ENCODE measurements at places on chromosomes 7 and 10. TPM values are rescaled to one million over a fixed set of nuclear protein-coding genes. Genes with fewer than 3 reads are reported as not detected.

PAX4 gene
- not detected for total RNA-seq

MAGI2 gene
- total RNA-seq: 2.9 TPM

- DNase-seq: no peak
Measured at GRCh38 chr7:51025668-51026067, 243.0 kb upstream of the GRB10 start.

- DNase-seq: no peak
Measured at GRCh38 chr7:112193915-112194502, 12.2 kb downstream of the DOCK4 start.

FOXI2 gene
- total RNA-seq: not detected

- peak; percentile 7 for DNase-seq
Measured at GRCh38 chr7:125424721-125425120, 495.1 kb upstream of the POT1 start.

C10orf71 gene
- not detected for total RNA-seq

DNA sequence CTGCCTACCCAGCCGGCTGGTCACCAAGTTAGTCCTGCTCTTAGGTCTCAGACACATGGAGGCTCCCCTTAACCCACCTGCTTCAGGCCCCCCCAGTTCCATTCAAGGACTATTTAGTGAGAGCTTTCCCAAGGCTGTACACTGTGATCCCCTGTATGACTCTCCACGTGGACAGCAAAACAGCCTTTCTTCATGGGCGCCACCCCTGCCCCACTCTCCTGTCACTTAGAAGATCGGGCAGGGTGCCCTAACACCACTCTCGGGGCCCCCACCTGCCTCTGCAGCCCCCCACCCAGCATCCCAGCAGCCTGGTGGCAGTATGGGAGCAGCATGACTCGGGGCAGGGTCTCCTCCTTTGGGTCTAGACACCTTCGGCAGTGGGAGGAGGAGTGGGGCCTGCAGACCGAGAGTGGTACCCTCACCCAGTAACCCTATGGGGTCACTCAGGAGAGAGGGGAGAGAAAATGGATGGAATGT, 116.6 kb downstream of the PTPN20 start:
- DNase-seq: no peak

DNA sequence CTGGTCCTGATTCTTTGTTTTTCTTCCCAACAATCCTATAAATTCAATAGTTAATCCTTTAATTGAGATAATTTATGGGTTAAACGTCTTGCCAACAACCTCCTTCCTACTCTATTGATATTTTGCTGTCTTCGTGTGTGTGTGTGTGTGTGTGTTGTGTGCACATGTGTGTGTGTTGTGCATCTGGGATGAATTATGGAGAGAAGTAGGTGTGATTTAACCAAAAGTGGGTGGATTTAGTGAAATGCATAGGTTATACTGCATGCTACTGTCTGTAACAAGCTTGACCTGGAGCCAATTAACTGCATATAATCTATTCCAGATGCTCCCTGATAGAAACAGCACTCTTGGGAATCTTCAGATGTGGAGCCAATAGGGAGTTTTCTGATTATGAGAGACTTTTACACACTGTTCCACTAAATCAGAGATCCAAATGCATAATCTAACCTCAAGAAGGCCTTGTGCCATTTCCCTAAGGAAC, 61.2 kb downstream of the SEMA3D start:
- DNase-seq: no peak

GRCh38 chr10:71831646-71832552, 19.2 kb downstream of the PSAP start:
- peak; percentile 72 for DNase-seq

DNA sequence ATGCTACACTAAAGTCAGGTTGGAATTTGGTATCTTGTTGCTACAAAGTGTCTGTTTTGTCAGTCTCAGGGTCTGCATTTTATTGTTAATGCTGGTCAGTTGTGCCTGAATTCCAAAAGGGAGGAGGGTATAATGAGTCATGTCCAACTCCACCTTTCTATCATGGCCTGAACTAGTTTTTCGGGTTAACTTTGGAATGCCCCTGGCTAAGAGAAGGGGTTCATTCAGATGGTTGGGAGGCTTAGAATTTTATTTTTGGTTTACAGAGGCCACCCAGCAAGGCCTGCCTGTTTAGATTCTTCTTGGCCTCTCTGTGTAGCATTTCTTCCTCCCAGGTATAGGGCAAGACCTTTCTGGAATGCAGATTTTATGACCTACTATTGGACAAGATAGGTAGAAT, 93.2 kb downstream of the SKIDA1 start:
- DNase-seq: no peak

DNA sequence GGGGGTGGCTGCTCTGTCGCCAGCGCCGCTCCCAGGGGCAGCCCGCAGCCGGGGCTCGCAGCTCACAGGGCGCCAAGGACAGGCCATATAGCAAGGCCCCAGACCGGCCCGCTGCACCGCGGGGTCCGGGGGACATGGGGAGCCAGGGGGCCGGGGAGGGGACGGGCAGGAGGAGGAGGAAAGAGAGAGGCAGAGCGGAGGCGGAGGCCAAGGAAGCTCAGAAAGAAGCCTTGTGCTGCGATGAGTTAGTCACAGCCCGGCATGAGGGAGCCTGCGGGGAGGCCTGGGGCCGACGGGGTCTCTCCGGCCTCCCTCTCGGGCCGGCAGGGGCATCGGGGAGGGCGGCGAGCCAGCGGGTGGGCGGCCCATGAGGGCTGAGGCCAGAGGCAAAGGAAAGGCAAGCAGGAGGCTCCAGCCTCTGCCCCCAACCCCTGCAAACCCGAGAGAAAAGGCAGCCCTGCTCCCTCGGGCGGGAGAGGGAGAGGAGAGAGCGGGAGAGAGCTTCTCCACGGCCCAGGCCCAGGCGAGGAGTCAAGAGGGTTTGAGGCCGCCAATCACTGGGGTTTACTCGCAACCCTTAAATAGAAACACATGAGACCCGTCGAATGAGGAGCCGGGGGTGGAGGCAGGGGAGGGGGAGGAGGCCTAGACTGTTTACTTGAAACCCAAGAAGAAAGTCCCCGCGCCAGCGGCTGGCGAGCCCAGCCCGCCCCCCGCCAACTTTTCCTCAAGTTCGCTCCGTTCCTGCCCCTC, 167.9 kb downstream of the NEURL1 start:
- peak; percentile 82 for DNase-seq

- no peak for DNase-seq
Measured at GRCh38 chr10:75404815-75405597, 3.4 kb upstream of the ZNF503 start.

PRPS1L1 gene
- total RNA-seq: not detected

FAM107B gene
- total RNA-seq: 55.2 TPM

DNA sequence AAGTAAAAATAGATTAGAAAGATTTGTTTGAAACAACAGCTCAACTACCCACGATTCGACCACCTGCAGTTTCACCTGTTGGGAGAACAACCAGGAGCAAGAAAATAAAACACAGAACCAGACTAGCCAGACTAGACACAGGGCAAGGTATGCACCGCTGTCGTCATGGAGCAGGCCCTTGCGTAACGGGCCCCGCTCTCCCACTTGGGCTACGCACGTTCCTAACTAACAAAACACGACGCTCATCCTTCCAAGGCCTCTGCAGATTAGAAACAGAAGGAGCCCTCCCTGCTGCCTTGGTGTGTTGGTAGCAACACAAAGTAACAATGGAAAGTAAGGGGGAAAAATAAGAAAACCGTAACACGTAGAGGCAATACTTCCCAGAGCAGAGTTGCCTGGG, 45.1 kb upstream of the ELMO1 start:
- DNase-seq: no peak

MCM10 gene
- 0.55 TPM for total RNA-seq

PMPCB gene
- total RNA-seq: 91.5 TPM

DNA sequence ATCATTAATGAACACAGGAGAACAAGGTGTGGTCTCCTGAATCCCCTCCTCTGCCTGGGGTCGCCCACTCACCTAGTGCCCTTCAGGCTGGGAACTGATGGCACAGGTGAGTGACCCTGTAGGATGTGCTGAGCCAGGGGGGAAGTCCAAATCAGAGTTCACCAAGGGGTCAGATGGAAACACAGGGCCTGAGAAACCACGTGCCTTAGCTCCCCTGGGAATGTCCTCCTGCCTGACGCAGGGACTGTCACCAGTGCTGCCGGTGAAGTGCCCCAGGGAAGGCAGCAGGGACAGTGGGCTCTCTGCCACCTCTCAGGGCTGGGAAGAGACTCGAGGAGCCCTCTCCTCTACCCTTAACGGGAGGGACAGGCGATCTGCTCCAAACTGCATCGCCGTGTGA, 5.8 kb upstream of the PYROXD2 start:
- DNase-seq: no peak

DNA sequence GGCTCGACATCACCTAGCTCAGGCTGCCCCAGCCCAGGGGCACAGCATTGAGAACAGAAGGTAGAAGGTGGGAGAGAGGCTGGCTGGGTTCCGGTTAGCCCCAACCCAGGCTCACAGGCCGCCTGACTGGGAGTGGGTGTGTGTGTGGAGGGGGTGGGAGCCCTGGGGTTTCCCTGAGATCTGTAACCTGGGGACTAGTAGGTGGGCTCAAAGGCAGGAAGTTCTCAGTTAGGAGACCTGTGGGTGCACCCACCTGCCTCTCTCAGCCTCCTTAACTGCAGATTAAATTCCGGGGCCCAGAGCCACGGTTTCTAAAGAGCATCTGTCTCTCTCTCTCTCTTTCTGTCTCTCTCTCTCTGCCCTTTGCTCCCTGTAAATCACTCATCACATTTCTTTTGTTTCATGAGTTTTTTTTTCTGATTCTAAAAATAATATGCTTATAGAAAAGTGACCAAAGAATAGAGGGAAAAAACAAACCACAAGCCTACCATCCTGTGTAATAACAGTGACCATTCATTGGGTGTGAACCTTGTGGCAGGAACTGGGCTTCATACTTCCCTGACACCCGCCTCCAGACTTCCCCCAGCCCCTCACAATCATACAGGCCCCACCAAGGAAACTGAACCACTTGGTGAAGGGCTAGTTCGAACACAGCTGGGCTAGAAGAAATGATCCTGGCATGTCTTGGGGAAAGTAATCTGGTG, 83.4 kb upstream of the SMNDC1 start:
- no peak for DNase-seq

- peak; percentile 57 for DNase-seq
Measured at GRCh38 chr10:3779158-3779741, 5.8 kb downstream of the KLF6 start.

PIK3CG gene
- not detected for total RNA-seq

DNAJC12 gene
- 3.0 TPM for total RNA-seq

NKX2-3 gene
- total RNA-seq: not detected

- DNase-seq: no peak
Measured at GRCh38 chr10:46537309-46537708, 19.1 kb downstream of the GPRIN2 start.

GRCh38 chr10:101704331-101704730, 9.4 kb upstream of the FBXW4 start:
- no peak for DNase-seq

DNA sequence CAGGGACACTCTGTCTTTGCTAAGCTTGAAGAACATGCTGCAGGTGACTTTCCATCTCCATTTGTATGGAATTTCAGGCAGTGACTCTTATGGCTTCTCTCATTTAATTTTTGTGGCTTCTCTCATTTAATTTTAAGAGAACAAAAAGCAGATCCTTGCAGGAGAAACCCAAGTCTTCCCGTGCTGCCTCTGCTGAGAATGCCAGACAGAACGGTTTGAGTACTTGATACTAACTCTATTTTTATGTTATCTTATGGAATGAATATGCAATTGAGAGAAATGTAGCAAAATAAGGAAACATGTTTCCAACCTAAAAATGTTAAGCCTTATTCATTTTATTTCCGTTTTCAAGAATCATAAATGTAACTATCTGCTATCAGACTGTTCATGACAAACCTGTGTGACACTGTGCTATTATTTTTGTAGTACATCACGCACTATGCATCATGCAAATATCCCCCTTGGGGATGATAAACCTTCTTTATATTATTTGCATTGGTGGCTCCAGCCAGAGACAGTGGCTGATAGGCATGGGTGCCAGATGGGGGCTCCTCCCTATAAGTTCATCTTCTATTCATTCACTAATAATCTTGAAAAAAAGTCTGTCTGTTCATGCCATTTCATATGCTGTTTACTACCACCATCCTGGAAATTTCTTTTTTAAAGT, 6.9 kb upstream of the RAPGEF5 start:
- DNase-seq: no peak

DNA sequence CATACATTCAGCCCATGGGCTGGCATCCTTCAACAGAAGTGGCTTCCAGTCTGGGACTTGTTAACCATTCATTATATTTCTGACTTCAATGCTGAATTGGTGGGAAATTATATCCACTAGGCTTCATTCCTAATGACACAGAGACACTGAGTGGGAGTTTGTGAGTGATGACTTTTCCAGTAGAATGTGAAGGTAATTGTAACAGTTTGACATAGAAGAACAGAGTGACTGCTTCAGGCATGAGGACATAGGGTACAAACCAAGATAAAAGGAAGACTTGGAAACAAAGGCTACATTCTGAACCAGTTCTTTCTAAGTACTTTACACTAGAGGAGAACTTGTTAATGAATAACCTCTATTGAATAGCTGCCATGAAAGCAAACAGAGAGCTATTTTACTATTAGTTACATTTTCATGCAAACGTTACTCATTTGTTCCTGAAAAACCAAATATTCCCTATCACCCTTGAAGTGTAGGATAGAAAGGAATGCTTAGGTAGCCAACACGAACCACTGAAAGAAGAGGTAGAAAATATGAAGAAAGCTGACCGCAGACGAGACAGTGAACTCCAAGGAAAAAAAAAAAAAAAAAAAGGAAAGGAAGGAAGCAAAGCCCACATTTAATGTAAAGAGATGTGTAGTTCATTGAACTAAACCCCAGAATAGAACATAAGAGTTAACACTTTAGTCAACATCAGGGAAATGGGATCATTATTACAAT, 237.0 kb upstream of the SEMA3C start:
- peak; percentile 98 for DNase-seq
